ENCODE measurements at places on chromosomes 6 and 20.
A peak's percentile ranks its signal among the peaks of the same experiment; 100 is the strongest.

- no peak for DNase-seq
Measured at GRCh38 chr6:85183841-85184240, 266.0 kb upstream of the NT5E start.

DNA sequence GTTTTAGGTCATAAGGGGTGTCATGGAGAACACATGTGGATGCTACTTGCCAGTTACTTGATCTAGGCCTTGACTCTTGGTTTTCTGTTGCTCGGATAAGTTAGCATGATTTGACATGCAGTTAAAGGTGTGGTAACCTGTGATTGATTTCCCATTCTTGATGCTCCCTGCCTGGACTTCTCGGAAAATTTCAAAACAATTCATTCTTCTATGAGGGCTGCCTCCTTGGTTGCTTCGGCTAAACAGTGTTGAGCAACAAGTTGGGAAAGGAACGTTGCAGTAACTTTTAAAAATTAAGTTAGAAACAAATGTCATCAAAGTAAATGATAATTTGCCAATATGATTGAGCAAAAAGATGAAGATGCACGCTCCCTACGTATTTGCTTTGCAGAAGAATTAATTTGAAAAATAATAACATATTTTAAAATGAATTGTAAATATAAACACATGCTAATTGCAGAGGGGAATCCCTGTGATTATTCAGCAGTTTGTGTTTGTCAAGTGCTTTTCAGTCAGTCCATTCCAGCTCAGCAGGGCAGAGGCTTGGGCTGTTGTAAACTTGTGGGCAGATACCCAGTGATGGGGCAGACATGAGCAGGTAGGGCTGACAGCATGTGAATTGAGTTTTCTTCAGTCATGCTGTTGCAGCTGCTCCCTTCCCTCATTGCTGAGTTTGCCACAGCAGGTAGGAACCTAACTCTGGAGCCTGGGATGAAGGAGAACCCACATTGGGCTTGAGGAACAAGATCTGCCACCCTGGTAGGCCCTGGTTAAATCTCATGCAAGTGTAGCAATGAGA is 110.2 kb downstream of the ESR1 start:
- no peak for DNase-seq

DNA sequence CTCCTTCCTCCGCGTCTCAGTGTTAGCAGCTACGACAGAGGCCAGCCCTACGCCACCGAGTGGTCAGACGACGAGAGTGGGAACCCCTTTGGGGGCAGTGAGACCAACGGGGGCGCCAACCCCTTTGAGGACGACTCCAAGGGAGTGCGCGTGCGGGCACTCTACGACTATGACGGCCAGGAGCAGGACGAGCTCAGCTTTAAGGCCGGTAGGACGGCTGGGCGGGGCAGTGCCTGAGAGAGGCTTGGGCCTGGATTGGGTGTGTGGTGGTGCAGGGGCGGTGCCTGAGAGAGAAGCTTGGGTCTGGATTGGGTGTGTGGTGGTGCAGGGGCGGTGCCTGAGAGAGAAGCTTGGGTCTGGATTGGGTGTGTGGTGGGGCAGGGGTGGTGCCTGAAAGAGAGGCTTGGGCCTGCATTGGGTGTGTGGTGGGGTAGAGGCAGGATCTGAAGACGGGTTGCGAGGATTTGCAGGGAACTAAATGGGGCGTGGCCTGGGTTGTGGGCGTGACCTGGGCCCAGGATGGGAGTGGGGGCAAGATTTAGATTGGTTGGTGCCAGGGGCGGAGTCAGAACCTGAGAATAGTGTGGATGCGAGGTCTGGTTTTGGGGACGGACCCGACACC is 24.4 kb downstream of the SPDEF start:
- peak; percentile 5 for DNase-seq

DNA sequence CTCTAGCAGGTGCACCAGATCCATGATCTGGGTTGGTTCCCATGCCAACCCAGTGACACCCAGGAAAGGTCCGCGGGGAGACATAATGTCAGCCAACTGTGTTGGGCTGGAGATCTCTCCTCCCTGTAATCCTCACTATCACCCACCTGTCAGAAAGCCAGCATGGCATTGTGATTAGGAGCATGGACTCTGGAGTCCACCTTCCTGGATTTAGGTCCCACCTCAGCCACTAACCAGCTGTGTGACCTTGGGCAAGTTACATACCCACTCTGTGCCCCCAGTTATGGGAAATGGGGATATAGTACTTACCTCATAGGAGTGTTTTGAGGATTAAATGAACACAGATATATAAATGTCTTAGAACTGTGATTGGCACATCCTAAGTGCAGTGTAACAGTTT is 97.9 kb downstream of the ZDHHC14 start:
- no peak for DNase-seq

GRCh38 chr6:20399518-20399917 is 2.2 kb upstream of the E2F3 start:
- DNase-seq = no peak

DNA sequence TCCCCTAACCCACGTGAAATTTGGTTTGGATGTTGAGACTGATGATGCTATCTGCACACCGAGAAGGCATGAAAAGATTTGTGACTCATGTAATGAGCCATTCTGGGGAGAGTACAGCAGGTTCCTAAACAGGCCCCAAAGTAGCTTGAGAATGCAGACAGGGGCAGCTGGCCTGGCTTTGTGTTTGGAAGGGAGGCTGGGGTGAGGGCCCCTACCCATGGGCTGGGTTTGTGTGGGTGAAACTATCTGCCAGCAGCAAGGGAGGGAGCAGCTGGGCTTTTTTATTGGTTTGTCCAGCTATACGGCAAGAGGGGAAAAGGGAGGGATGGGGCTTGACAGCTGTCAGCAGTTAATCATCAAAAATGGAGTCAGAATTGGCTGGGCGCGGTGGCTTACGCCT is 87.0 kb upstream of the RNF24 start:
- no peak for DNase-seq

- no peak for DNase-seq
Measured at GRCh38 chr6:45702849-45703739, 312.6 kb downstream of the CLIC5 start.

DNA sequence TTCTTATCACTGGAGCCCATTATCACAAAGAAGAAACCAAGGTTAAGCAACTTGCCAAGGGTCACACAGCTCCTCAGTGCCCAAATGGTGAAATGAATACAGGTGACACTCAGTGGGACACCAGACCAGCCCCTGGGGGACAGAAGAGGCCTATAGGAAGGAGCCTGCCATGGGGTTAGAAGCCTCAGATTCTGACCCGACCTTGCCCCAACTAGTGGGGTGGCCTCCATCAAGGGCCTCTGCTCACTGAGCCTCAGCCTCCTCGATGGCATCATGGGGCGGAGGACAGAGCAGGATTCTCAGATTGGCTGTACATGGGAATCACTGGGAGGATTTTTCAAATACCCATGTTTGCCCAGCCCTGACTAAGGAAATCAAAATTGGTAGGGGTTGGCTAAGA is 47.6 kb downstream of the MRPL14 start:
- DNase-seq = no peak

DNA sequence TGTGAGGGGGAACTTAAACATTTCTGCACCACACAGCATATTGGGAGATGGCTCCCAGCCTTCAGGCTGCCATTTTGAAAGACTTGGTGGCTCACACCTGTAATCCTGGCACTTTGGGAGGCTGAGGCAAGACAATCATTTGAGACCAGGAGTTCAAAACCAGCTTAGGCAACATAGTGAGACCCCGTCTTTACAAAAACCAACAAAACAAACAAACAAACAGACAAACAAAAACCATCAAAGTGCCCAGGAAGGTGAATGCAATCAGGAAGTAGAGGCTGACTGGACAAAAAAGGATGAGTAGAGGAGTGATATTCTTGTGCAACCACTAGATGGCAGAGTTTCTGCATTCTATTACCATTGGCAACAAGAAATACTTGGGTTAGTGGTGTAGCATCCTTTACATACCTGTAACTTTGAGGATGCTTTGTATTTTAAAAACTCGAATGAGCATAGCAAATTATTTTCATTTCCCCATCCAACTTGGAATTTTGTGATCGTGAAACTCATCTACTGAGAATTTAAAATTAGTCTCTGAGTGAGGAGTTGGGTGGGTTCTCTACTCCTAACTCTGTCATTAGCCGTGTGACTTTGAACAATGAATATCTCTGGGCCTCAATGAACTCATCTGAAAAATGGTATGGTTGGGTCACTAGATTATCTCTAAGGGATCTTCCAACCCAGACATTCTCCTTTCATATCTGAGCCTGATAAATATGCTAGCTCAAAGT is 84.4 kb downstream of the CRYBG1 start:
- DNase-seq = no peak

DNA sequence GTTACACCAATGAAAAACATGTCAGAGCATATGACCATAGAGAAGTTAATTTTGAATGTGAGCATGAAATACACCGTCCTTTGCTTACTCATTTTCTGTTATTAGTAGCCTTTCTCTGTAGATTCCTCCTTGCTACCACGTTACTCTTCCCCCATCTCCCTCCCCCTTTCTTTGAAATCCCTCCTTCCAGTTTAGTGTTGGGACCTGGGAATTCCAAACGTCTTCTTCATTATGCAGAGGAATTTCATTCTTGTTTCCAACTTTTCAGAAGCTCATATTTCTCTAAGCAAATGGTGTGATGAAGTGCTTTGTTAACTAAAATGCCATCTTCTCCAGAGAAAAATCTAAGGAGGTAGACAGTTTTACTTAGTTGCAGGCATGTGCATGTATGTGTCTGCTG is 122.4 kb downstream of the MCHR2 start:
- no peak for DNase-seq

DNA sequence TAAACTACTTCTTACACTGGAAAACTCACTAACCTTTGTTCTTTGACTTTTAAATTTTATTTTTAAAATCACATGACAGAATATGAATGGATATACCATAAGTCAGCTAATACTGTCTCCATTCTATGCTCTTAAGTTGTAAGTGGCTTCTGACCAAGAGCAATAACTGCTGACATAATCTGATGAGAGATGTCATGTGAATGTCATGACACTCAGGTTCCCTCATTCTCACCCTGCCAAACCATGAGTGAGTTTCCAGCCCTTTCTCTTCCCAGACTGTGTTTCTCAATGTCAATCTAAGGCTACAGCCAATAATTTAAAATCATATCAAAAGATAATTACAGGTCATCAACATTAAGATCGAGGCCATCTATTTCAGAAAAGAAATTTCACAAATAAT is 39.7 kb downstream of the KIF16B start:
- no peak for DNase-seq

GRCh38 chr20:3374296-3374695 is 33.2 kb downstream of the DNAAF9 start:
- DNase-seq = no peak

GRCh38 chr6:134317471-134318131 is at the start of gene SGK1:
TSS of gene SGK1 (minus strand) at chr6:134318112. CDS start at chr6:134317460, 652 bp downstream.
- DNase-seq = no peak

GRCh38 chr6:73017476-73017875 is 207.8 kb downstream of the KHDC1L start:
- no peak for DNase-seq

DNA sequence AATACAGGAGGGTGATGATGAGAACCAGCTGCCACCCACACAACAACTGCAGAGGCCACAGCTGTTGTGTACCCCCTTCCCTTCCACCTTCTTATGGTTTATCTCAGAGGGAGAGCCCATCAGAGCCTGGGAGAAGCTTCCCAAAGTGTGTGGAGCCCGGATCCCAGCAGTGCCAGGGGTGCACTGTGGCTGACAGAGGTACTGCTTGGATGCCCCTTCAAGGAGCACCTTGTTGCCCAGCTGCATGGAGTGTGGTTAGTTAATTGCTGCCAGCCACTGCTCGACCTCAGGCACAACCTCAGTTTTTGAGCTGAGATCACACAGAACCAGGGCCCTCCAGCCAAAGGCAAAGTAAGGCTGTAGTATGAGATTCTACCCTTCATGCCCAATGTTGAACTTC is 13.0 kb downstream of the PI3 start:
- DNase-seq = no peak

- DNase-seq = no peak
Measured at GRCh38 chr6:135233686-135234491, 52.8 kb downstream of the MYB start.

DNA sequence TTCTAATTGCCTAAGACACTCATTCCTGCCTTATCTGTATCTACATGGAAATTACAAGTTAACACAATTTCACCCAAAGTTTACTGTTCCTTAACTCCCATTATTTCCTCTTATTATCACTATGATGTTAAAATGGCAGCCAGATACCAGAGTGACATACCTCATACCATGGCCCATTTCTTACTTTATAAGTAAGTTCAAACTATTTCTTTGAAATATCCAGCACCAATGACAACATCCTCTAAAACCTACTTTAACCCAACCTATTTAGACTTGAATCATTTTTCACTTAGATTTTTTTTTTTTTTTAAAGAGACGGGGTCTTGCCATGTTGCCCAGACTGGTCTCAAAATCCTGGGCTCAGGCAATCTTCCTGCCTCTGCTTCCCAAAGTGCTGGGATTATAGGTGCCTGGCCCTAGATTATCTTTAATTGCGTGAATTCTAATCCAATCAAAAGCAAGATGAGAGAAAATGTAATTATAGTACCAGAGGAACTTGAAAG is 10.0 kb downstream of the REV3L start:
- DNase-seq = no peak

GRCh38 chr6:79416931-79417330 is 120.3 kb downstream of the LCA5 start:
- DNase-seq = no peak

DNA sequence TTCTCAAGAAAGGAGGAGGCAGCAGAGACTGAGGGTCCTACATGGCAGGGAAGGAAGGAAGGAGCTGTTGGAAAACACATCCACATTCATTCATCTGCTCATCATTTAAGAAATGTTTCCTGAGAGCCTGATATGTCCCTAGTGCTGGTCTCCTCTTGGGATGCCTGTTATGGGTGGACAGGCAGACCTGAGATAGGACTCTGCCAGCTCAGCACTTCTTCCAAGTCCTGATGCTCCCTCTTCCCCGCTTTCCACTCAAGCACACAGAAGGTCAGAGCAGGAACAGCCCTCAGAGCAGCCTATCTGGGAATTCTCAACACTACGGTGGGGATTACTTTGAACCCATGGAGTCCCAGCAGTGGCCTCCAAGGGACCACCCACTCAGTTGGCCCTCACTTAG is 8.0 kb upstream of the SIRPD start:
- no peak for DNase-seq

Measured in effector memory CD4-positive, alpha-beta T cell (primary cell).